NCI-H1092 treated with DMSO at 0.1 percent for 48 hours (cell line): ENCODE measurements at places on chromosomes 6 and 20.

DNA sequence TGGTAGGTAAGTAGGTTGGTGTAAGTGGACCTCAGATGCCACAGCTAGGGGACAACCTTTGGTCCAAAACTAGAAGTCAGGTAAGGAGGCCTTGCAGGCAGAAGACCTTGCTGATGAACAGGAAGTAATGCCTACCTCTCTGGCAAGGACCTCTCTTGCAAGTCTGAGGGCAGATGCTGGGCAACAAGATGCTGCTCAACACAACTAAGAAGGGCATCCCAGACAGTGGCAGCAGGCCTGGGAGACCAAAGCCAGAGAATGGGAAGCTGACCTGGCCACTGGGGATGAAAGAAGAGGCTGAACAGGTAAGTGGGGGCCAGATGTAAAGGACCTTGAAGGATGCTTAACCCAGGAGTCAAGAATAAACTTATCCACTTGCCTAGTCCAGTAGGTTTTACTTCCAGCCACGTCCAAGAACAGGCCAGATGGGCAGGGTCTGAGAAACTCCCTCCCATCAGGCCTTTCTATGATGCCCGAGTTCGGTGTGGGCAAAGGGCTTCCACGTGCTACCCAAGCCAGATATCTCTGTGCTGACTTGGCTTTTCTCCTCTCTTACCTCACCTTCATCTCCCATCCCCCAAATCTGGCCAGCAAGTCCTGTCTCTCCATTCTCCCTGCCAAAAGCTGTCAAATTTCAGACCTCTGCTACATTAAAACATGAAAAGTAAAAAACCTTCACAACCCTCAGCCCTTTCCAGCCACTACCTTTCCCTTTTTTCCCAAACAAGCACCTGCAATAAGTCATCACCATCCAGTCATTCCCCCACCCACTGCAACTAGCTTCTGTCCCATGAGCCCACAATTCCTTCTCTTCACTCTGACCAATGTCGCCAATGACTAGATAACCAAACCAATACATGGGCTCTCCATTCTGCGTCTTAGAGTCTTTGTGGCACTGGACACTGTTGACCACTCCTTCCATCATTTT, 11.5 kb upstream of the PLCG1 start:
- DNase-seq: no peak

DNA sequence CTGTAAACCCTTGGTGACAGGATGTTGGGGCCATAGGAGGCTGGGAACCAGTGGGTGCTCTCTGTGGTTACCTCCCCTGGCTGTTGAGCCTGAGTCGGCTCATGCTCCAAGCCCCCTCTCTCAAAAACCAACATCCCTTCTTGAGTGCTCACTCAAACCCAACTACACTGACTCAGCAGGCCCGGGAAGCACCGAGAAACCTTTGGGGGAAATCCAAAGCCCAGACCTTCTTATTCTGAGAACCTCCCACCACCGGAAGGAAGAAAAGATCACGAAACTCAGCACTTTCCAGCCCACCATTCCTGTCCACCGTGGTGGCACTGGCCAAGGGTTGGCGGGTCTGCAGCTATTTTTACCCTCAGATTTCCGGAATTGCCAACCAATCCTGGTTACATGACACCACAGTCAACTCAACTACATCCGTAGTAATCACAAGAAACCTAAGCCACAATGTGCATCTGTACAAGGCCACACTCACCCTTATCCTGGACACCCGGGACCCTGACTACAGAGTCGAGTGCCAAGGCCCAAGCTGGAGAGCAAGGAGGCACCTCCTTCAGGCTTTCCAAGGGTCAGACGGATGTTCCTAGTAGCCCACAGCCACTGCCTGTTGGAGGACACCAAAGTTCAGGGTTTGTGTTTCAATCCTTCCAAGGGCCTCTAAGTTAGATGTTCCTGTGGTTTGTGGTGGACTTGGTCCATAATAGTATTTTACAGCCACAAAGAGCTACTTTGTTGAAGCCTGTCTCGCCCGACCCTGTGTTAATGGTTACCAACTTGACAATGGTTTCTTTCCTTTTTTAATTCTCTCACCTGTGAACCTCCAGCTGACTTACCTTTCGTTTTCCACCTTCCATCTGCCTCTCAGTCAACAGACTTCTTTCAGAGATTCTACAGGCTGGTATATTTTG, 317.0 kb downstream of the CDC5L start:
- no peak for DNase-seq

- no peak for DNase-seq
These were observed 23.2 kb downstream of the TRERF1 start for GRCh38 chr6:42428326-42429041.

GRCh38 chr6:170108456-170108855, 182.4 kb downstream of the DLL1 start:
- DNase-seq: no peak

DNA sequence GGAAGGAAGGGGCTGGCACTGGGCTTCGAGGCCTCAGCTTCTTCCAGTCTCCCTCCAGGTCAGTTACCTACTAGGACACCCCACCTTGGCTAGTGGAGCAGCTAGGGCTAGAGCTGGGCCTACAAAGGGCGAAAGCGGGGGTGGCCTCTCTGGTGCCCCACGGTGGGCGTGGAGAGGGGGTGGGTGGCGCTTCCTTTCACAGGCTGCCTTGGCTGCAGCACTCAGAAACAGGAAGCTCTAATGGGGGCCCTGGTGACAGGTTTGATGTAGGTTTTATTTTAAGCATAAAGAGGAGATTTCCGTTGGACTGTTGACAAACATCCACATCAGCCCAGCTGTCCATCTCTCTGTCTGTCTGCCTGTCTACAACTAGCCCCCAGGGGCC, 13.4 kb downstream of the FAM110A start:
- no peak for DNase-seq

- DNase-seq: peak; percentile 16
These were observed 97.5 kb downstream of the ARMC2 start for GRCh38 chr6:108945681-108946159.

DNA sequence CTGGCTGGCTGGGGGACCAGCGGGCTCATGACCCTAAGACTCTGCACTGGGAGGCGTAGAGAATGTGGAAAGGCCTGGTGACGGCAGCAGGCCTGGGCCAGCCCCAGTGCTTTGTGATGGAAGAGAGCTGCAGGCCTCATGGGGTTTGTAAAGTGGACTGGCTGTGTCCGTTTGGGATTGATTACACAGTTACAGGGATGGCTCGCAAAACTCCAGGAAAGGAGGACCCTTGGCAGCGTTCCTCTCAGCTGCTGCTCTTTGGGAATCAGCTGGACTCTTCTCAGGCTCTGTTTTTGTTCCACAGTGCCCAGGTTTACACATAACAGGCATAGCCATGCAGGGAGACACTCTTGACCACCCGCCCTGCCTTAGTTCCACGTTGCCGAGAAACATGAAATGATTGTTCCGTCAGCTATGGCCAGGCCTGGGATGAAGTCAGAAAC, 89.0 kb downstream of the SLX4IP start:
- DNase-seq: peak; percentile 88

GRCh38 chr6:30681766-30682142, 4.7 kb downstream of the PPP1R18 start:
- no peak for DNase-seq

GRCh38 chr20:10076126-10077080, 41.6 kb downstream of the ANKEF1 start:
- no peak for DNase-seq

DNA sequence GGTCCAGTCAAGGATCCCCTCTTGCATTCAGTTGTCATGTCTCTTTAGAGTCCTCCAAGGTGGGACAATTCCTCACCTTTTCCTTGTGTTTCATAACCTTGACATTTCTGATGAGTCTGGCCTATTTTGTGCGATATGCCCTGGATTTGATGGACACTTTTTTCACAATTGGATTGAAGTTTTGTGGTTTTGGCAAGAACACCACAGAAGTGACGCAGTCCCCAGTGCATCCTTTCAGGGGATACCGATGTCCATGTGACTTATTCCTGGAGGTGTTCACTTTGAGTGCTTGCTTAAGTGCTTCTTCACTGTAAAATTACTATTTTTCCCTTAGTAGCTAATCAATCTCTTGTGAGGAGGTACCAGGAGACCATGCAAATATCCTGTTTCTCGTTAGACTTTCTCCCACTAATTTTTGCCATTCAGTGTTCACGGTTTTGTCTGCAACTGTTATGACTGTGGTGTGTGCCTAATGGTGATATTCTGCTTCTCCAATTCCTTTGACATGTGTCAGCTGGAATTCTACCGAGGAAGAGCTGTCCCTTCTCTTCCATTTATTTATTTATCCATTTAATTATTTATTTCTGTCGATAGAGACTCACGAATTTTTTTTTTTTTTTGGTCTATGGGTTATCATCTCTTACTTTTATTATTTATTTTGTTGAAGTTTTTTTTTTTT, 30.8 kb downstream of the BPIFB4 start:
- no peak for DNase-seq

DNA sequence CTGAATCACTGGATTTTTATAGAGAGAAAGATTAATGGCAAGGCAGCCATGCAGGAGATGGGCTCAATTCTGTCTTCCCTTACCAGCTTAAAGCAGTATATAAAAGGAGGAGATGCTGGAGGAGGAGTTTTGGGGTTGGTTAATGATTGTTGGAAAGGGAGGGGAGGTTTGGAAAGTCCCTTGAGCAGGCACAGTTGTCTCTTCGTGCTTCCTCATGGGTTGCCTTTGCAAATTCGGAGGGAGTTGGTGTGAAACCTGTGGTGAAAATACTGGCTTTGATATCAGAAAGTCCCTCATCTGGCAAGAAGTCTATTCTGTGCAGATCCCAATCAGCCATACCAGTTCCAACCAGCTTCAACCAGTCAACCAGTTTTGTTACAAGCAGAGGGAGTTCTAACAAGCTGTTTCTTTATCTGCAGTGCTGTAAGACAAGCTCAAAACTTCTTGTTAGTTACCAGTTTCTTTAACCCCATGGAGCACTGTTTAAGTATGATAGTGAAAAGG, 107.0 kb downstream of the HIVEP1 start:
- no peak for DNase-seq

DNA sequence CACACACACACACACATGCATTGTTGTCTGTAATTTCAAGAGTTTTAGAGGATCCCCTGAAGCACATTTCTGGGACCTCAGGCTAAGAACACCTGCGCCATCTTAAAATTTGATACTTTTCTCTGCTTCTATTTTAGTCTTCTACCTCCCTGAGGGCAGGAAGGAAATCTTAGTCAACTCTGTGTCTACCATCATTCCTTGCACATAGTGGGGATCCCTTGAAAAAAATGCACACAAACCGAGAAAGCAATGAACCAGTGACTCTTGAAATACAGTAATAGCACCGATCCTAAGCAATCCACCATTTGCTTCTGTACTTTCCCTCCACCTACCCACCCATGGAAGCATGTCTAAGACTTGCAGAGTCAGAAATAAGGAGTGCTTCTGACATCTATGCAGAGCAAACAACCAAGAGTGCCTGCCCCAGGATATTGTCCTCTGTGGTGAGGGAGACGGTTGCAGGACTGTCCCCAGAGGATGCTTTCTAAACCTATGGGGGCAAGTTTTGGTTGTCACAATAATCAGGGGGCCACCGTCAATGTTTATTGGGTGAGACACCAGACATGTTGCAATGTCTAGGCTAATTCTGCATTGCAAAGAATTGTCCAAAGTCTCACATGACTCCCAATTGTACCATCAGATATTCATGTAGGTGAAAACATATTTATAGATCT, 208.0 kb upstream of the TAB2 start:
- DNase-seq: no peak

DNA sequence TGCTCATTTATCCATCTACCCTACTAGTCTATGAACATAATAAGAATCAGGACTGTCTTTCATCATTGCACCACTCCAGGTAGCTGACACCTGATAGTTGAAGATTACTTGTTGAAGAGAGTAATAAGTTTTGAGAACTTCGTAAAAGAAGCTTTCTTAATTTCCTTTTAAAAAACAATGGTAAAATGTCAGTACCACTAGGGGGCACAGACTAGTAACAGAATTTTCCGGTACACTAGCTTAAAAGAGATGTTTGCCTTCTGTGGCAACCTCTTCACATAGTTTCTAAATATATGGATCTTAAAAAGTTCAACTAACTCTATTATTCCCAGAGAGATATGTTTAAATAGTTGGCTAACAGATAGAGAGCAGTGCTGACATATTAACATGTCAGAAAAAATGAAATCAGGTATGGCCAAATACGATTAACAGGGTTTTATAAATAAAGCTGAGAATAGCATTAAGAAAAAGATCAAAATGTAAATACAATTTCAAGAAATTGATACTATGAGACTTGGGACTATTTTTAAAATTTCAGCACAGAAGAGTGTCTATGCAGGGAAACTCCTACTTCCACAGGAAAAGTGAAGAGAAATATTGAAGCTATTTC, 5.4 kb upstream of the KCNQ5 start:
- peak; percentile 4 for DNase-seq

DNA sequence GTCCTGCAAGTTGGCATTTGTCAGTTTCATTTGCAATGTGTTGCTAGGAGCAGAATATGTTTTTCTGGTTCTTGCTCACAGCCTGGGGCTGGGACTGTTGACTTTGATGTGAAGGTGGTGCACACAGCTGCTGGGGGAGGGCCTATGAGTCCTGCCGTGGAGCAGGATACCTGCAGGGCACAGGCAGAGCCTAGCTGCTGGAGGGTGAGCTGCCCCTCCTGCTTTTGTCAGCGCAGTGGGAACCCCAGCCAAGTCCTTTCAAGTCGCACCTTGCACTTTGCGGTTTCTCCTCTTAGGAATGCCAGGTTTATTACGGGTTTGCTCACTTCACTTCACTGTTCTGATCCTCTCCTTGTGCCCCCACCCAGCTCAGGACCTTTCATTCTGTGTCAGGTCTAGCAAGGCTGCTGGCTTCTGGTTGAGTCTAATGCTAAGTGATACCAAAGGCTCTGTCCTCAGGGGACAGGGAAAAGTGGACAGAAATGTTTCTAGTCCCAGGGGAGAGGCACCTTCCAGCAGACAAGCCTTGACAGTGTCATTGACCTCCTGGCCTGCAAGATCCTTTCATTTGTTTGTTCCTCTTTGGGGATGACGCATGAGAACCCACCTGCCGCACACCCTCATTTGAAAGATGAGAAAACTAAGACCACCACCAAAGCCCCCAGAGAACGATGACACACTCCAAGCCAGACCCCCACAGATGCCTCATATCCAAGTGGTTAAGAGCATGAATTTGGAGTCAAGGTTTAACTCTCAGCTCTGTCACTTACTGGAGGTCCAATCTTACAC, 2.7 kb upstream of the SPO11 start:
- DNase-seq: no peak

DNA sequence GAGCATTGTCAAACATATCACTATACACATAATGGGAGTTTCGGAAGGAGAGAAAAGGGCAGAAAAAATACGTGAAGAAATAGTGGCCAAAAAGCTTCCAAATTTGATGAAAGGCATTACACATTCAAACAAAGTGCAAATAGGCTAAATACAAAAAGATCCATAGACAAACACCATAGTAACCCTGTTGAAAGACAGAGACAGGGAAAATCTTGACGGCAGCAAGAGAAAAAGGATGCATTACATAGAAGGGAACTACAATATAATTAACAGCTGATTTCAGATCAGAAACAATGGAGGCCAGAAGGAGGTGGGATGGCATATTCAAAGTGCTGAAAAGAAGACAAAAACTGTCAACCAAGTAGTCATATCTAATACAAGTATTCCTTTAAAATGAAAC, 170.8 kb downstream of the MRPL14 start:
- no peak for DNase-seq

GRCh38 chr6:147080225-147080624, 124.0 kb upstream of the STXBP5 start:
- DNase-seq: peak; percentile 20

GRCh38 chr6:144244688-144245087, 40.4 kb upstream of the UTRN start:
- no peak for DNase-seq

GRCh38 chr20:38458314-38458713, 14.3 kb upstream of the RALGAPB start:
- DNase-seq: no peak

- DNase-seq: no peak
These were observed 103.0 kb upstream of the MOCS1 start for GRCh38 chr6:40037271-40037670.
